ENCODE measurements at places on chromosomes 6 and 20.

GRCh38 chr6:82783587-82784236 lies 281.9 kb downstream of the UBE3D start:
- no peak for DNase-seq

GRCh38 chr6:33075208-33075567 lies 602 bp upstream of the HLA-DPB1 start:
- DNase-seq, result no peak

DNA sequence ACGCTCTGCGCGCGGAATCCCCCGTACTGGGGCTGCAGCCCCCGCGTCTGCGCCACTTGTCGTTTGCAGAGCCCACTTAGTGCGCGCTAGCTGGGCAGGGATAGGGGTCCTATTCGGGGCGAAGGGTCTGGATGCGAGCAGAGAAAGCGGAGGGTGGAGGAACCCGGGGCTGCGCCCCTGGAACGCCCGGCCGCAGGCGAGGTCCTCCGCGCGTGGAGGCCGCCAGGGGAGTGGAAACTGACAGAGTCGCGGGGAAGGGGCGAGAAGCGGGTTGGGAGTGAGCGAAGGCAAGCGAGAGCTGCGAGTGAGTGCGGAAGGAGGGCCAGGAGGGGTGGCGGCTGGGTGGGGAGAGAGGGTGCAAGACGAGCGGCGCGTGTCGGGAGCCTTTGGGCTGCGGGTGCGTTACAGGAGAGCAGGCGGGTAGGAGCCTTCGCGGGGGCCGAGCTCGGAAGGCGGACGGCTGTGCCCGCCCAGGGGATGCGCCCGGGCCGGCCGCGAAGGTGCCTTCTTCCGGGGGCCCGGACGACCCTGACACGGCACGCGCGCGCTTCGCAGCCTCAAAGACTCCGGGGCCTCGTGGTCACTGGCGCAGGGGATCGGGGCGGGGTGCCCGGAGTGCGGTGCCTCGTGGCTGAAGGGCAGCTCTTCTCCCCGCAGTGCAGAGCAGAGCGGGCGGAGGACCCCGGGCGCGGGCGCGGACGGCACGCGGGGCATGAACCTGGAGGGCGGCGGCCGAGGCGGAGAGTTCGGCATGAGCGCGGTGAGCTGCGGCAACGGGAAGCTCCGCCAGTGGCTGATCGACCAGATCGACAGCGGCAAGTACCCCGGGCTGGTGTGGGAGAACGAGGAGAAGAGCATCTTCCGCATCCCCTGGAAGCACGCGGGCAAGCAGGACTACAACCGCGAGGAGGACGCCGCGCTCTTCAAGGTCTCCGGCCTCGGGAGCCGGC lies 1.2 kb downstream of the IRF4 start:
- no peak for DNase-seq

GRCh38 chr6:147973806-147974205 lies 368.8 kb upstream of the SASH1 start:
- DNase-seq, result no peak

DNA sequence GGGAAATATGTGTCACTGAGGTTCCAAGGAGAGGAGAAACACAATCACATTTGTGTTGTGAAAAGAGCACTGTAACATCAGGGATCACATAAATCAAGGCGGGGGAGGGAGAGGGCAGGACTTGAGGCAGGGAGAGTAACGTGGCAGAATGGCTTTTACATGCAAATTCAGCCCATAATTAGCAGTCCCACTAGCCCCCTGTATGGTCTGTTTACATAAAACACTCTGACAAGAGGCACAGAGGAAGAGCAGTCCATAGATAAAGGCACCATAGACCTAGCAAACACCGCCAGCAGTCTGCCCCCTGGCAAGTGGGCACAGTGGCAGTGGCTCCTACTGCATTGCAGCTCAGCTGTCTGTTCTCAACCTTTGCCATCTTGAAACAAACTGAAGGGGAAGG lies 82.7 kb downstream of the LYRM2 start:
- no peak for DNase-seq

- no peak for DNase-seq
These were observed 1.0 kb upstream of the VSTM2L start for GRCh38 chr20:37901654-37902503.

- DNase-seq, result no peak
These were observed 248.3 kb downstream of the GMPR start for GRCh38 chr6:16486661-16487060.

All from stimulated activated naive B cell treated with anti-CD40 and anti-IgM and Interleukin-4, amounts not matched to agents 10 μg/mL and 1 μg/mL and 100 μg/mL, for 72 hours (primary cell).